ENCODE measurements at places on chromosomes 11 and 22.

GRCh38 chr11:73729594-73730206 lies 31.2 kb downstream of the RAB6A start:
- no peak for DNase-seq

DNA sequence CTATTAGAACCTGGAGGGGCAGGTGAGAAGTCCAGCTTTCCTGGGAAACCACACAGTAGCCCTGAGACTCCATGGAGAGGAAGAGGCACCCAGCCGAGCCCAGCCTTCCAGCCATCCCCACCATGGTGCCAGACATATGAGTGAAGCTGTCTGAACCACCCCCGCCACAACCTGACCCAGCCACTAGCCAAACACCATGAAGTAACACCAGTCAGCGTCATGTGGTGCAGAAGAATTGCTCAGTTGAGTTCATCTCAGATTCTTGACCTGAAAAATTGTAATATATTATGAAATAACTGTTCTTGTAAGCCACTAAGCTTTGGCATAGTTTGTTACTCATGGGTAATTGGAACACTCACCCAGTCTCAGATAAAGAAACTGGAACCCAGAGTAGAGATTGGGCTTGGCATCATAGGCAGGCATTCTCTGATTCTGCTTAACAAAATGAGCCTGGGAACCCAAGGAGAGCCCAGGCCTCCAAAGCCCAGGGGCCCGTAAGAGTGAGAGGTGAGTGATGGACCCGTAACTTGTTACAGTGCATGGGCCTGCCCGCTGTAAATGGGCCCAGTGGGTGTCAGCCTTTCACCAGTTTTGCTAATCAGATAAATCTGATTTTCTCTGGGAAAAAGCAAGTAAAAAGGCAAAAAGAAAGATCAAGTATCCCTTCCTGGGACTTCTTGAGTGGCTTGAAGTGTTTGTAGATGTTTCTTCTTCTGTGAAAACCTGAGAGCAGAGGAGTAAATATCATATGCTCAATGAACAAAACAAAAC lies 305.5 kb downstream of the DDX10 start:
- no peak for DNase-seq

DNA sequence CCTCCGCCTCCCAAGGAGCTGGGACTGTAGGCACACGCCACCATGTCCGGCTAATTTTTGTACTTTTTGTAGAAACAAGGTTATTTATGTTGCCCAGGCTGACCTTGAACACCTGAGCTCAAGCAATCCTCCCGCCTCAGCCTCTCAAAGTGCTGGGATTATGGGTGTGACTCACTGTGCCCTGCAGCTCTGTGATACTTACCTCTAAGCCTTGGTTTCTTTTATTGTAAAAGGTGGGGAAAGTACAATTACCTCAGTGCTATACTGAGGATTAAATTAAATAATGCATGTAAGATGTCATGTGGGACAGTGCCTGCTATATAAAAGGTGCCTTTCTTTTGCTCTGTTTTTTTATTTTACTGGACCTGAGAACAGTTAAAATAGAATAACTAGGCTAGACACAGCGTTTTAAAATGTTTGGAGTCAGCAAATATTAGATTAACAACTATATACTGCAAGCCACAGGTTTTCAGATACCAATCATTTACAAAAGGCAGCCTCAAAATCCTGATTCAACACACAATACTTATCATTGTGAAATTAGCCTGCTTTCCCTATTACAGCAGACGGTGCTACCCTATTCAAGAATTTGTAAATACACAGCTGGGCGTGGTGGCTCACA lies 30.0 kb downstream of the PRR14L start:
- no peak for DNase-seq

DNA sequence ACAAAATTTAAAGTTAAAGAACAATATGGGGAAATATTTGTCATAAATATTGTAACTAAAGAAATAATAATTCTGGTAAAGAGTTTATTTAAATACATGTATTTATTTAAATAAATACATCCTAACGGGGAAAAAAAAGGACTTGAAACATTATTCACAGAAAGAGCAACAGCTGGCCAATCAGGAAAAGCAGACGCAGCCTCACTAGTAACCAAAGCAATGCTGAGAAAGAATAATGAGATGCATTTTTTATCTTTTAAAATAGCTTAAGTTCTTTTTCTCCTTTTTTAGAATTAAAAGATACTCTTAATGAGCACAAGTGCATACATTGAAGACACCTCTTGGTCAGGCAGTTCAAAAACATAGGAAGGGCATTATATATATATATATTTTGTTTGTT lies 2.6 kb upstream of the LTO1 start:
- no peak for DNase-seq

- DNase-seq, result no peak
Observed at GRCh38 chr11:10646005-10646404, 47.5 kb downstream of the IRAG1 start.

DNA sequence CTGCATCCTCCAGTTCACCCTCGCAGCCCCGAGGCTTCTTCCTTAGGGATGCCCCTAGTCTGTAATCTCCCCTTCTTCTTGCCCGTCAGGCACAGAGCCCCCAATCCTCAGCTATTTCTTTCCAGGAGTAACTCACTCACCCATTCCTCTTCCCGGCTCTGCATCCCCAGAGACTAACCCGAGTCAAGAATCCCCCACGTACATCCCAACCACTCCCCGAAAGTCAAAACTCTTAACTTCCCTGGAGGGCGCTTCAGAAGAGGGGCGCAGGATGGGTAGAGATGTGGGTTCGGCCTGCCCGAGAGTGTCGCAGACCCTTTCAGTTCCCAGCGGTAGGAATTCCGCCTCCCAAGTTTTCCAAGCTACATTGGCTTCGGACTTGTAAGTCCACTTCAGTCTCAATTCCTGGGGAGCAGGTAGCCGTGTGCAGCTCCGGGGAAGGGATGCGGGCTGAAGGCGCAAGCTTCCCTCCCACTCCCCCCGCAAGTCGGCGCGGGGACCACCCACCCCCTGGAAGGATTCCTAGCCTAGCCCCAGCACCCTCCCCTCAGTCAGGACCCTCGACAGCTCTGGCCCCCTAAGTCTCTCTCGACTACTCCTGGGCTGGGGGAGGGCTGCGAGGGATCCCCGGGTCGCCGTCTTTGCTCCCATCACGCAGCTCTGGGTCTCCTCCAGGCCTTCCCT lies 871 bp downstream of the BDNF start:
- DNase-seq, result no peak

DNA sequence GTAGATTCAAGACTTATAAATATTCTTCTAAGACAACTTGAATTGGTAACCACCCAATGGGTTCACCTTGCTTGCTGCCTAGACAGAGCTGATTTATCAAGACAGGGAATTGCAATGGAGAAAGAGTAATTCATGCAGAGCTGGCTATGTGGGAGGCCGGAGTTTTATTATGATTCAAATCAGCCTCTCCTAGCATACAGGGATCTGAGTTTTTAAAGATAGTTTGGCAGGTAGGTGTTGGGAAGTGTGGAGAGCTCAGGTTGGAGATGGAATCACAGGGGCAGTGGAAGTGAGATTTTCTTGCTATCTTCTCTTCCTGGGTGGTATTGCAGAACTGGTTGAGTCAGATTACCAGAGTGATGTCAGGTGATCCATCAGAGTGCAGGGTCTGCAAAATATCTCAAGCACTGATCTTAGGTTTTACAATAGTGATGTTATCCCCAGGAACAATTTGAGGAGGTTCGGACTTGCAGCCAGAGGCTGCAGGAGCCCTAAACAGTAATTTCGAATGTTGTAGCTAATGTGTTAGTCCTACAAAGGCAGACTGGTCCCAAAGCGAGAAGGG lies 1448.6 kb upstream of the RAG2 start:
- no peak for DNase-seq

- DNase-seq, result no peak
Observed at GRCh38 chr11:14455648-14456430, 43.8 kb downstream of the COPB1 start.

DNA sequence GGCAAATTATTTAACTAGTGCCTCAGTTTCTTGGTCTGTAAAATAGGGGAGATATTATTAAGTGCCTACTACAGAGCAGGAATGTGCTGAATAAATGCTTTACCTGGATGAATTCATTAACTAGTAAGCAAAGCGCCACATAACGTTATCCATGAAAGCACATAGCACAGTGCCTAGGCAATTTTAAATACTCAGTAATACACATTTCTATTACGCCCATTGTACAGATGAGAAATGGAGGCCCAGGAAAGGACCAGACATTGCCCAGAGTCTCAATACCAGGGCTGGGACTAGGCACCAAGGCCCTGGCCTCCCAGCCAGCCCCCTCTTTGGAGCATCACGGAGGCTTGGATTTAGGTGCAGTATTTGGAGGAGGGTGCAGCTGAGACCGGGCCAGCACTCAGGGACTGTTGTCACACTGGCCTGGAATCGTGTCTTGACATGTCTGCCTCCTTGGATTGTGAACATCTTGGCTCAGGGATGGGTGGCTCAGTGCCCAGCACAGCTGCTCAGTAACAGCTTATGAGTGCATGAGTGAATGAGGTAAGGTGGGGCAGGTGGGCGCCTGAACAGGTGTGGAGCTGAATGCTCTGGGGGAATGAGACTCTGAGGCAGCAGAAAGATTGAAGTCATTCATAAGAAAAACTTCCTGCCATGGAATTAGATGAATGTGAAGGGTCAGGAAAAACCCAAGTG lies 42.1 kb upstream of the TPBGL start:
- DNase-seq, result peak; percentile 71

GRCh38 chr11:124329787-124330478 lies 9.9 kb upstream of the OR8D2 start:
- peak; percentile 25 for DNase-seq

- no peak for DNase-seq
Observed at GRCh38 chr11:11629368-11629767, 7.6 kb upstream of the GALNT18 start.

DNA sequence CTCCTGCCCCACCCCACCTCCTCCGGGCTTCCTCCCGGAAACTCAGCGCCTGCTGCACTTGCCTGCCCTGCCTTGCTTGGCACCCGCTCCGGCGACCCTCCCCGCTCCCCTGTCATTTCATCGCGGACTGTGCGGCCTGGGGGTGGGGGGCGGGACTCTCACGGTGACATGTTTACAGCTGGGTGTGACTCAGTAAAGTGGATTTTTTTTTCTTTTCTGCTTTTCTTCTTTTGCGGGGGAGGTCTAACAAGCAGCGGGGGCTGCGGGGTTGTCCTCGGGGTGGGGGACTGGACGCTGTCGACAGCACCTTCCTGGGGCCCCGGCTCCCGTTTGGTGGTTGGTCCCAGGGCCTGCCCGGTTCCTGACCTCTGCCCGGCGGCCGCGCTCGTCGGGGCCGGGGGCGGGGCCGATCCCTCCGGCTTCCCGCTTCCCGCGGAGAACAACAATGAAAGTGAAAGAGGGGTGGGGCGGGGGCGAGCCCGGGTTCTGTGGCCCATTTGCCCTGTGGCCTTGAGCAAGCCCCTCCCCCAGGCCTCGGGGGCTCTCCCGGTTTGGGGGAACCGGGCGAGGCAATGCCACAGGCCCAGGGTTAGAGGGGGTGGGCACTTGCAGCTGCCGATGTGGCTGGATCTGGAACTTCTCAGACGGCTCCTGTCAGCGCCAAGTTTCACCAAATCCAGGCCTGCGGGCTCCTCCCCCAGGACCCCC lies 975 bp upstream of the MDK start:
- DNase-seq, result peak; percentile 72
